ENCODE measurements at places on chromosomes 16 and 17. TPM values are rescaled to one million over a fixed set of nuclear protein-coding genes. Genes with fewer than 3 reads are reported as not detected.

DNA sequence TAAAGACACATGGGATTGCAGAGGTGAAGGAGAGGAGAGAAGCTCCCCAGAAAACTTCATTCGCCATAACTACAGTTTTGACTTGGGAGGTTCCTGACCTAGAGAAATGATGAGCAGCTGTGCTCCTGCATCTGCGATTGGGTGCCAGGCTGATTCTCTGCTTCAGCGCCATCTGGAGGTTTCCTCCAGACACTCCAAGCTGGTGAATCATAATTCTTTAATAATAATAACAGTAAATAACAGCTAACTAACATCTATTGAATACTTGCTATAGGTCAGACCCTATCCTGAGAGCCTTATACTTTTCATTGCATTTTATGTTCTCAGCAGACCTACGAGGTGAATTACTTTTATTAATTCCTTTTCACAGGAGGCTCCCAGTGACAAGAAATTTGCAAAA, 575.8 kb downstream of the TOX3 start:
- H3K27me3 ChIP-seq = no peaks in the 10 kb centered on the region
- H3K27ac ChIP-seq = no peak overlapping the region
- no peaks in the 10 kb centered on the region for H3K36me3 ChIP-seq

DNA sequence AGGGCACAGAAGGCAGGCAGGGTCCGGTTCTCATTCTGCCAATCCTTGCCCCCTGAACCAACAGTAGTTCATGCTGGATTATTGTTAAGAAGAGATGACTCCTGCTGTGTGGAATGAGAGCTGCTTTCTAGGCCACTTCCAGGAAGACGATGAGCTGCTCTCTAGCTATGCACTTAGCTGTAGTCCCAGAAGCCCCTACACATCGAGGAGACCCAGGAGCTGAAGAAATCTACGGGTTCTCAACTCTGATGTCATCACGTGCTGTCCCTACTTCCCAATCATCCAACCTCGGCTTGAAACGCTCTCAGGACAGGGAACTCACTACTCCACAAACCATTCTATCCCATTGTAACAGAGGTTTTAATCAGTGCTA, 29.0 kb upstream of the EMP2 start:
- no peaks in the 10 kb centered on the region for H3K36me3 ChIP-seq
- no peaks in the 10 kb centered on the region for H3K4me1 ChIP-seq
- no peak overlapping the region for H3K27ac ChIP-seq

- no peak overlapping the region for H3K4me3 ChIP-seq
- H3K27ac ChIP-seq = no peak overlapping the region
- no peak for DNase-seq
- H3K36me3 ChIP-seq = no peaks in the 10 kb centered on the region
- peaks cover 12% of the 10 kb centered on the region for H3K4me1 ChIP-seq
- H3K27me3 ChIP-seq = peaks cover 9% of the 10 kb centered on the region
Observed at GRCh38 chr16:57093666-57094564, 1.5 kb downstream of the CPNE2 start.

Gene IGFALS
- total RNA-seq = 0.84 TPM

DNA sequence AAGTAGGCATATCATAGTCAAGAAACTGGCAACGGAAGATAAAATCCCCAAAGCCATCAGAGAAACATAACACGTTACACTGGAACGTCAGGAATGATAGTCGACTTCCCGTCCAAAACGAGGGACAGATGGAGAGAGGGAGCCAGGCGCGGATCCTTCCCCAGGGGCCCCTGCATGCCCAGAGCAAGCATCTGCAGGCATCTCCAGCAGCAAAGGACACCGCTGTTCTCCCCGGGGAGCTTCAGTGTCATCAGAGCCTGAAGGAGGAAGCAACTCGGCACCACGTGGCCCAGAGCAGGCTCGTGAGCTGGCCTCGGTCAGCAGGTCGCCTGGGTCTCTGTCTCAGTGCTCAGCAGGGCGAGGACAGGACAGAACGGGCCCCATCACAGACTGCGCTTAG, 50.1 kb downstream of the LMF1 start:
- H3K27me3 ChIP-seq = no peaks in the 10 kb centered on the region
- H3K4me1 ChIP-seq = no peaks in the 10 kb centered on the region
- peaks cover 14% of the 10 kb centered on the region for H3K36me3 ChIP-seq
- no peak overlapping the region for H3K4me3 ChIP-seq

DNA sequence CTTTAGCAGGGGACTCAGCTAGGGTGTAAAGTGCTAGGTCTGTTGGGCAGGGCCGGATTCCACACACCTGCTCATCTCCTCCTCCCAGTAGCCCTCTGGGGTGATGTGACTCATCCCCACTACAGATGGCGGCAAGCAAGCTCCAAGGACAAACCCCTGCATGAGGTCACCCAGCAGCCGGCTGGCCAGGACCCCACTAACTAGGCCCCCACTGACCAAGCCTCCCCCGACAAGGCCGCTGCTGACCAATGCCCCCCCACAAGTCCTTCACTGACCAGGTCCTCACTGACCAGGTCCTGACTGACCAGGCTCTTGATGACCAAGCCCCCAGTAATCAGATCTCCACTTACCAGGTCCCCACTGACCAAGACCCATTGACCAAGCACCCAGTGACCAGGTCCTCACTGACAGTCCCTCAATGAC, 36.7 kb downstream of the TNFRSF13B start:
- H3K4me1 ChIP-seq = no peaks in the 10 kb centered on the region
- H3K27ac ChIP-seq = no peak overlapping the region
- H3K36me3 ChIP-seq = no peaks in the 10 kb centered on the region
- no peaks in the 10 kb centered on the region for H3K27me3 ChIP-seq
- no peak overlapping the region for H3K4me3 ChIP-seq

Gene INO80E
- total RNA-seq = 105 TPM

DNA sequence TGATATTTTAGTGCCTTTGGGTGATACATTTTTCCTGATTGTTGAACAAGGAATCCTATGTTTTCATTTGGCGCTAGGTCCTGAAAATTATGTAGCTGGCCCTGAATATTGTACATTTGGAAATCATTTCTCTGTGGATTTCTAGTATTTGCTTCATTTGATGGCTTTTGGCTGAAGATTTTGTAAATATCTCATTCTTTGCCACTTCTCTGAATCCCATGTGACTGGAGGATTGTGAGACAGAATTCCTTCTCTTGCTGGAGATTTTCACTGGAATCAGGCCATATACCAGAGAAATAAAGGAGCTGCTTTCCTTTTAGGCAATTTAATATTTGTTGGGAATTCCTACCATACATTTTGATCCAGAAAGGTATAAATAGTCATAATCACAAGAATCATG, 8.6 kb downstream of the KRT28 start:
- H3K4me3 ChIP-seq = no peak overlapping the region
- no peak overlapping the region for H3K27ac ChIP-seq
- DNase-seq = no peak
- H3K36me3 ChIP-seq = no peaks in the 10 kb centered on the region

DNA sequence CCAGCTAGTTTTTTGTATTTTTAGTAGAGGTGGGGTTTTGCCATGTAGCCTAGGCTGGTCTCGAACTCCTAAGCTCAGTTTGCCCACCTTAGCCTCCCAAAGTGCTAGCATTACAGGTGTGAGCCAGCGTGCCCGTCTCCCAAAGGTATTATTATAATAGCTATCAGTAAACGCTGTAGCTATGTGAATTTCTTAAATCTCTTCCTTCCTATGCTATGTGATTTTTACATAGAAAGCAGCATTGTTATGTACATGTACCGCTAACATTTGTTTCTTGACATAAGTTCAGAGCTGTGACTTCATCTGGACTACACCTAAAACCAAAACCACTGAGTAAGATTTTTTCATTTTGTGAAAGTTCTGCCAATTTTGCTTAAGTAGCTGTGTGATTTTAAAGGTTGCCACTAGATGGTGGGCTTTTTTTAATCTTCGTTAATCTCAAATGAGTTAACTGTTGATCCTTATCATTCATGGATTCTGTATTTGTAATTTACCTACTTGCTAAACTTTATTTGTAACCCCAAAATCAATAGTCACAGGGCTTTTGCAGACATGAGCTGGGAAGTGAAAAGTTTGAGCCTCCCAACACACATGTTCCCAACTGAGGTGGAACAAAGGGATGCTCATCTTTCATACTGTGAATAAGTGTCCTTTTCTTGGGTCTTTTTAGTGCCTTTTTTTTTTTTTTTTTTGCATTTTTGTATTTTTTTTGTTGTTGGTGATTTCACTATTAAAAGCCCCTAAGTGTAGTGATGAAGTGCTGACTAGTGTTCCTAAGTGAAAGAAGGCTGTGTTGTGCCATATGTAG, 21.9 kb downstream of the PRKAR1A start:
- peaks cover 74% of the 10 kb centered on the region for H3K36me3 ChIP-seq
- H3K4me3 ChIP-seq = no peak overlapping the region
- H3K4me1 ChIP-seq = no peaks in the 10 kb centered on the region

GRCh38 chr17:74037320-74037719, 166.2 kb upstream of the RPL38 start:
- no peak overlapping the region for H3K27ac ChIP-seq
- H3K27me3 ChIP-seq = no peaks in the 10 kb centered on the region
- DNase-seq = no peak
- H3K4me3 ChIP-seq = no peak overlapping the region
- H3K36me3 ChIP-seq = no peaks in the 10 kb centered on the region

- no peak overlapping the region for H3K27ac ChIP-seq
- H3K4me1 ChIP-seq = no peaks in the 10 kb centered on the region
- no peak overlapping the region for H3K4me3 ChIP-seq
- DNase-seq = no peak
- H3K36me3 ChIP-seq = no peaks in the 10 kb centered on the region
Observed at GRCh38 chr16:66899945-66900710, 18.6 kb downstream of the CDH16 start.

- peaks cover 4% of the 10 kb centered on the region for H3K4me1 ChIP-seq
- DNase-seq = no peak
- H3K36me3 ChIP-seq = peaks cover 93% of the 10 kb centered on the region
- H3K27me3 ChIP-seq = no peaks in the 10 kb centered on the region
Observed at GRCh38 chr17:76048025-76048605, 21.0 kb upstream of the EVPL start.

- no peaks in the 10 kb centered on the region for H3K4me1 ChIP-seq
- no peak overlapping the region for H3K27ac ChIP-seq
- no peak overlapping the region for H3K4me3 ChIP-seq
Observed at GRCh38 chr16:56174411-56174810, 16.9 kb upstream of the GNAO1 start.

DNA sequence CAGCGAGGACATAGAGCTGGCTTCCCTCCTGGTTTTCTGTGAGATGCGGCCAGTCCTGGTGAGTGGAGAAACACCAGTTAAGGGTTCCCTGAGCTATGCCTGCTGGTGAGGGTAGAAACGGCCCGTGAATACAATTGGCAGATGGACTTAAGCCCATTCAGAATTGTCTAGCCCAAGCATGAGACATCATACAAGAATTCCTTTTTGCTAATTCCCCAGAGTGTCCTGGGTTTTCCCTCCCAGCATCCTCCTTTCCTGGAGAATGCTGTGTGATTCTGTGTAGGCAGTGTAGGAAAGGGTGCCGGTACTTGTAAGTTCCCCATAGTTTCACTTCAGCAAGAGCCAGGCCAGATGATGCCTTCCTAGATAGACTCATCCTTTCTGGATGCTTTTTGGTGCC, 65.1 kb downstream of the SDR42E1 start:
- no peak overlapping the region for H3K4me3 ChIP-seq
- H3K27me3 ChIP-seq = no peaks in the 10 kb centered on the region
- DNase-seq = no peak
- H3K4me1 ChIP-seq = no peaks in the 10 kb centered on the region

DNA sequence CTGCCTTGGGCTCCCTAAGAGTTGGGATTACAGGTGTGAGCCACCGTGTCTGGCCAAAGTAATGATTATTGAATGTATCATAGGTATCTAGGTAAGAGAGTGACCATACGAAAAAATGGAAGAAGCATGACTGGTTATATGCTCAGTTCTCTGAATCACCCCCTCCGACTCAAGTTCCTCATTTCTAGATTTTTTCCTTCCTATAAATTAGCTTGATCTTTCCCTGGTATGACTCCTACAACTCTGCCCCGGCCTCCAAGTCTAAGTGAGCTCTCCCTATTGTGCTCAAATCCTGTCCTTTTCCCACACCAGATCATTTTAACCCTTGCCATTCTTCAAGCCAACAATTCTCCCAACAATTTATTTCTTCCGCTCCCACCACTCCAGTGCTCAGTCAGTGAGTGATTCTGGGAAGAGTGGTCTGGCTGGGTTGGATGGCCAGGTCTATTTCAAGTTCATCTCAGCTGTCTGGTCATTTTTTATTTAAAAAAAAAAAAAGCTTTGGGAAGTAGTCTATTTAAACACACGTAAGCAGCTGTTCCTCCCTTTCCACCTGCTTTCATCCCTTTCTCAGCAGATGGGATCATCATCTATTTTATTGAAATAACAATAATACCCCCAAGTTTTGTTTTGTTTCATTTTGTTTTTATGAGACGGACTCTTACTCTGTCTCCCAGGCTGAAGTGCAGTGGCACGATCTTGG, 120.2 kb upstream of the HS3ST2 start:
- no peak for DNase-seq
- no peaks in the 10 kb centered on the region for H3K36me3 ChIP-seq
- no peaks in the 10 kb centered on the region for H3K4me1 ChIP-seq

Gene KCTD5
- 24.1 TPM for total RNA-seq

GRCh38 chr17:78279360-78279990, 48.0 kb downstream of the TMEM235 start:
- DNase-seq = no peak
- H3K4me1 ChIP-seq = peaks cover 12% of the 10 kb centered on the region
- no peak overlapping the region for H3K4me3 ChIP-seq
- no peaks in the 10 kb centered on the region for H3K36me3 ChIP-seq
- no peak overlapping the region for H3K27ac ChIP-seq

- DNase-seq = no peak
- no peak overlapping the region for H3K4me3 ChIP-seq
- H3K4me1 ChIP-seq = peaks cover 8% of the 10 kb centered on the region
- no peaks in the 10 kb centered on the region for H3K36me3 ChIP-seq
Observed at GRCh38 chr16:54289945-54290832, 3.6 kb upstream of the IRX3 start.

- H3K4me1 ChIP-seq = no peaks in the 10 kb centered on the region
- H3K27ac ChIP-seq = no peak overlapping the region
- H3K4me3 ChIP-seq = no peak overlapping the region
- H3K27me3 ChIP-seq = no peaks in the 10 kb centered on the region
Observed at GRCh38 chr16:71453036-71453435, 9.0 kb downstream of the ZNF23 start.

Data from CD4-positive, CD25-positive, alpha-beta regulatory T cell (primary cell).